ENCODE measurements at places on chromosomes 1 and 21.

- DNase-seq = no peak
Observed at GRCh38 chr21:14737922-14738321, 191.8 kb upstream of the SAMSN1 start.

GRCh38 chr21:43900078-43900385 is 35.0 kb downstream of the AGPAT3 start:
- DNase-seq = no peak

- no peak for DNase-seq
Observed at GRCh38 chr1:33228935-33229487, 27.3 kb upstream of the ZNF362 start.

DNA sequence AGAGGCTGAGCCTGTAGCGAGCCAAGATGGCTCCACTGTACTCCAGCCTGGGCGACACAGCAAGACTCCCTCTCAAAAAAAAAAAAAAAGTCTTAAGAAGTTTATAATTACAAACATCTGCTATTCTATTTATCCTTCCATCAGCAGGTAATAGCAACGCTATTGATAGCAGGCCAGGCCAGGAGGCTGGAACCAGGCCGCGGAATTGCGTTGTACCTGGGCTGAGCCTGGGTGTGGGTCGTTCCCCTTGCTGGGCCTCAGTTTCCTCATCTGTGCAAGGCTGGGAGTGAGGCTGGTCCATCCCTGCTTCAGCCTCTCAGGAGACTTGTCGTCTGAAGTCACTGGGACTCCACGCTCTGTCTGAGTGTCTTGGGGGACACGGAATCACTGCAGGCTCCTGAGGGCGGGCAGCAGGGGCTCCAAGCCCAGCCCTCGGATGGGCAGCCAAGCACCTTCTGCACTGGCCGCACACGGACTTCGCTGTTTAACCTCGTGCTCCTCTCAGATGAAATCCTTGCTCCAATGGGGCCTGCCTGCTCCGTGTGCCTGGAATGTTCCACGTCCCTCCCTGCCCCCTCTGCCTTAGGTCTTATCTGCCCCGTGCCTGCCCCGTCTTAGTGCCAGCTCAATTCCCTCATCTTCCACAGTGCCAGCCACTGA is 103.9 kb upstream of the C1orf174 start:
- no peak for DNase-seq

GRCh38 chr1:93504247-93505033 is 56.5 kb downstream of the FNBP1L start:
- no peak for DNase-seq

- no peak for DNase-seq
Observed at GRCh38 chr21:43936247-43936967, 71.4 kb downstream of the AGPAT3 start.

DNA sequence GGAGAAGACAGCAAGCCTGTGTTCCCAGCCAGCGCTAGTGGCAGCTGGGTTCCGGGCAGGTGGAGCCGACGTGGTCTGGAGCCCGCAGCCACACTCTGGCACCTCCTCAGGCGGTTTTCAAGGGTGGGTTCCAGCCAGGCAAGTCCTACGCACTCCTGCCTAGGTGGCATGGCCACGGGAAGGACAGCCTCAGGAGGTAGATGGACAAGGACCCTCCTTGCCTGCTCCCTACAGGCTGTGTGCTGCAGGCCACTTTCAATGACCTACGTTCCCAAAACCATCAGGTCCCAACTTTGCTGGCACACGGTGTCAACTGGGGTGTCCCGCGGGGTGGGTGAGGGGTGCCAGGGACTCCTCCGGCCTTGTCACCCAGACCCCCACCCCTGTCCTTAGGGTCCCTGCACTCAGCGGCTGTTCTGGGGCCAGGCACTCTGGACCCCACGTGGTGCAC is 6.7 kb upstream of the PTGER3 start:
- DNase-seq = no peak

GRCh38 chr1:116986421-116987255 is 14.9 kb upstream of the CD101 start:
- peak; percentile 33 for DNase-seq

- no peak for DNase-seq
Observed at GRCh38 chr1:31010086-31010989, 55.2 kb downstream of the PUM1 start.

DNA sequence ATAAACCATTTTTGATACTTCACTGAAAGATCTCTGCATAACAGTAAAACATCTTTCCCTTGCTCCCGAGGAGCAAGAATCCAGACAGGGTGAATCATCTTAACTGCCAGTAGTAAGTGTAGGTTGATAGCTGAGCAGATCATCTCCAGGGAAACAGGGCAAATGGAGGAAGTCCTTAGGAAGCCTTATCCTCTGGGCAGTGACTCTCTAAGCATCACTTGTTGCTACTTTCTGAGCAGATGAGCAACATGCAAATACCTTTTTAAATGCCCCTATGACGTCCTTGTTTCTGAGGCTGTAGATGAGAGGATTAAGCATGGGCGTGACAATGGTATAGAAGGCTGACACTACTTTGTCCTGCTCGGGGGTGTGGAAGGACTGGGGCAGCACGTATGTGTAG is 8.9 kb downstream of the OR2T11 start:
- DNase-seq = no peak

DNA sequence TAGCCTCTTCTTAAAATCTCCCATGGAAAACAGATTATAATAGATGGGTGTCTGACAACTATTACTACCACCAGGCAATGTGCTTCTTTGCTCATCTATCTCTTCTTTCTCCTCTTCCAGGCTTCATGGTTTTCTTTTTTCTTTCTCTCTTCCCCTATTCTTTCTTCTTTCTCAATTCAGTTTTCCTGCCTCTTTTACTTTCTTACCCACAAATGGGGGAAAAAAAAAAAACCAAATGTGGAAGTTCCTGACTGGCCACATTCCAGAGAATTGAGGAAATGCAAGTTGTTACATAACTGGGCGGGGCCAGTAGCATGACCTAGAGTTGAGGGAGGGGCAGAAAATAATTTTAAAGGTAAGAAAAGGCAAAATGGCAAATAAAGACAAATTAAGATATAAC is 10.9 kb upstream of the SMG7 start:
- no peak for DNase-seq

DNA sequence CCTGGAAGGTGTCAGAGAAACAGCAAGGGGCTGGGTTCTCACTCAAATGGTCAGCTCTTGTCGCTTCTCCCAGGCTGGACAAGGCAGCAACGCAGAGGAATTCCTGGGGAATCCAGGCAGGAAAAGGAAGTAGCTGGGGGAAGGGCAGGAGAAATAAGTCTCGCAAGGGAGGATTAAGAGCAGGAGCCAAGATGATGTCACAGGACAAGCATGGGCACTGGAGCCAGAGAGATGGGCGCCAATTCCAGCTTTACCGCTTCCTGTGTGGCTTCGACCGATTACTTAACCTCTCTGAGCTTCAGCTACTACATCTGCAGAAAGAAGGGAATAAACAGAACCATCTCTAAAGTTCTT is 70.5 kb downstream of the SSBP3 start:
- DNase-seq = no peak

- no peak for DNase-seq
Observed at GRCh38 chr1:208090388-208091301, 153.5 kb downstream of the PLXNA2 start.

DNA sequence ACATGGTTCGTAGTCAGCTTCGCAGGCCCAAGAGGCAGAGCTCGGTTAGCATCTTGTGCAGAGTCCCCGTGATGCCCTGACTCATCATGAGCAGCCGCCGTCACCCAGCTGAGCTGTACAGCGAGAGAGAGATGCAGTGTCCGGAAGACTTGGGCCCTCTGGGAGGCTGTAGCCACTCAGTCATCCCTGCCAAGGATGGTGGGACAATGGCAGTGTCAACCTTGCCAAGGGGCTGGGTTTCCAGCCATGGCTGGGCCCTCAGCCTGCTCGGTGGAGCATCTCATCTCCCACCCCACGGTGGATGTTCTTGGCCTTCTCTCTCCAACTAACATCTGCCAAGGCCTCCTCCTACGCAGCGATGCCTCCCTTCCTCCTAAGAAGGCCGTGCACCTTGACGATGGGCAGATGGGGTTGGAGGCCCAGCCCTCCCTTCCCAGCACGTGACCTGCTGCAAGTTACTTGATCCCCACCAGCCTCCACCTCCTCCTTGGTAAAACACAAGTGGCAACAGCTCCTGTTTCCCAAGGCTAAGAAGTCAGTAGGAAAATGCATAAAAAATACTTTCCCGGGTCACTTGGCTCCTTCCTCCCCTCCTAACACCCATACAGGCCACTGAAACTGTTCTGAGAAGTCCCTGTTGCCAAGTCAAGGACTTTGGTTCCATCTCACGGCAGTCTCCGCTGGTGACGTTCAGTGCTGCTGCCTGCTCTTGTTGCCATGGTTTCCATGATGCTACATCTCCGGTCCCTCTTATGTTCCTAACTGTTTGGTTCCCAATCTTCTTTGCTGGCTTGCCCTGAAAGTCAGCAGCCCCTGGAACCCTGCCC is 384.7 kb upstream of the VAMP3 start:
- no peak for DNase-seq

DNA sequence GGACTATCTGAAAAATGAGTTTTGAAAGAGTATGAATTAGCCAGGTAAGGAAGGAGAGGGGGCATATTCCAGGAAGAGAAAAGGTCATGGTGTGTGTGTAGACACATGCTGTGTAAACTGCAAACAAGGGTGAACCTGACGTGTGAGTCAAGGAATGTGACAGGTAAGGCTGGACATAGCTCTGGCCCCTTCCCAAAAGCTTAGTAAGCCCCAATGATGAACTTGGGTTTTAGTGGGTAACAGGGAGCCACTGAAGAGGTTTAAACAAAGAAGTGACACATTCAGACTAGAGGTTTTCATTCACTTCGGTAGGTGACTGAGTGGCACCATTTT is 36.7 kb downstream of the EGLN1 start:
- no peak for DNase-seq

GRCh38 chr1:186865253-186865652 is 36.5 kb downstream of the PLA2G4A start:
- DNase-seq = no peak

Data from activated CD4-positive, alpha-beta T cell treated with anti-CD3 and anti-CD28 coated beads, Interleukin-2, amount 50 U/mL, for 24 hours (primary cell).